CD4-positive, alpha-beta T cell treated with Interleukin-1 beta for 1 hour (primary cell): ENCODE measurements at places on chromosomes 3 and 15.

DNA sequence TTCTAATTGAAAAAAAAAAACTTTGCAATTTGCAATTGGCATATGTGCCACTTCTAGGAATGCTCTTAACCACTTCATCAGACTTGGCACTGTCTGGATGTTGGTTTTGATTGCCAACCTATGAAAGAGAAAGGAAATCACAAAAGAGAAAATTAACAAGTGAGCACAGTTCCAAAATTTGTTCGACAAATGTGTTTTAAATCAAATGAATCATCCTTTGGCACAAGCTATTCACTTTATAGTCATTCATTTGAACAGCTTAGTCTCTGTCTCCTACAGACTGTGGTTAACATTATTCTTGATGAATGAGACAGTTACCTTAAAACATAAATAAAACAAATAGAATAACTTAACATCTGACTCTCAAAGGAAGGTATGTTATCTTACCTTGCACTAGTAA is 265.0 kb downstream of the EPHA3 start:
- no peak for DNase-seq

GRCh38 chr3:58531956-58532355 is 5.0 kb downstream of the ACOX2 start:
- no peak for DNase-seq

DNA sequence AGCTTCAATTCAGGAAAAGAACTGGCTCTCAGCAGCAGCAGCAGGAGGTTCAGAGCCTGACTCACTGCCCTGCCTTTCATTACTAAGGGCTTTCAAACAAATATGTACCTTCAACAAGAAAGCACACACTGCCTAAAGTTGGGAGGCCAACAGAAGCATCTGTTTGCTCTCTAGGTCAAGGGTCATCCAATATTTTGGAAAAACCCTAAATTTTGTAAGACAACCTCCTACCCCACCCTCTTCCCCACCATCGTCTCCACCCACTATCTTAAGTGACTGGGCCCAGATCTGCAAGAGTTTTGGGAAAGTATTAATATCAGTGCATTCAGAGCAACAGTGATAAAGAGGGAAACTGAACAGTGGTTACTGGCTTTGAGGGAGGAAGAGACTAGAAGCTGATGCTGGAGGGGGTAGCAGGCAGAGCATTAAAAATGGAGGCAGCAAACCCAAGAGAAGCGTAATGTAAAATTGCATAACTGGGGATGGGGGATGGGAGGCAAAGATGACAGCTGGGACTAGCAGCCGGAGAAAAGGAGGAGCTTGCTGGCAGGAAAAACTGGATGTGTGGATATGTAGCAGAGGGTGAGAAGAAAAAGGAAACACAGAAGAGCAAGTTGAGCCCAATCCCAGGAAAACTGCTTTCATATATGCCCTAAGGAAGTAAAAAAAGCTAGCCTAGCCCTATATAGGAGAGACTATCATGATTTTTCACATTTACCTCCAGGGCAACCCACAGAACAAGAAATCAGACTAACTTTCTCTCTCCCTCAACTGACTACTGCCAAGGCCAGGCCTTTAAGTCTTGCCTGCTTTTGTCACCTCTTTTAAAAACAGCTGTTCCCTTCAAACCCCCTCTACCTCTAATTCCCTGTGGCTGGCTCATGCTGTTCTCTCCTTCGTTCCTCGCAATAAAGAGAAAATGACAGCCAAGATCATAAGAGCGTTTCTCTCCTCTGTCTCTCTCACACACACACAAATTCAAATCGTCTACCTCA is 31.4 kb downstream of the NPTN start:
- DNase-seq, result no peak

DNA sequence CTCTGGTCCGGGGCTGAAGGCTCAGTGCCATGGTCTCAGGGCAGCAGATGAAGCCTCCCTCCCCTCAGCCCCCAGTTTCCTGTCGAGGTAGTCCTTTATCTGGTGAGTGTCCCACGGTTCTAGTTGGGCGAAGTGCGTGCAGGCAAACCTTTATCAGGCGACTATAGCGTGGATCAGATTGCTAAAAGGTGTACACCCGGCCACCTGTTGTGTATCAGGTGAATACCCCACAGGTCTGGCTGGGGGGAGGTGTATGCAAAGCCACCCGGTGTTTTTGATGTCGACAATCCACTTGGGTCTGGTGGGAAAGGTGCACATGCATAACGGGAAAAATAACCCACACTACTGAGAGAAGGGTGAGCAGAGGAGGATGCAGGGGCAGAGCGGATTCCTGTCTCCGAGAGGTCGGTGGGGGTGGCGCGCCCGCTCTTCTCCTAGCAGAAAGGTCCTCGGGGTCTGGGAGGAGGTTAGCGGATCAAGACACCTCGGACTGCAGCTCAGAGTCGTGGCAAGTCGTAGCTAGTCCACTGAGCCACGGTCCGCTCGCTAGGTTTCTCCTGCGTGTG is 507 bp downstream of the SLC12A6 start:
- peak; percentile 27 for DNase-seq

GRCh38 chr3:191301017-191301416 is 28.2 kb upstream of the CCDC50 start:
- DNase-seq, result no peak

GRCh38 chr3:174777813-174778212 is 81.3 kb upstream of the NAALADL2 start:
- DNase-seq, result no peak

DNA sequence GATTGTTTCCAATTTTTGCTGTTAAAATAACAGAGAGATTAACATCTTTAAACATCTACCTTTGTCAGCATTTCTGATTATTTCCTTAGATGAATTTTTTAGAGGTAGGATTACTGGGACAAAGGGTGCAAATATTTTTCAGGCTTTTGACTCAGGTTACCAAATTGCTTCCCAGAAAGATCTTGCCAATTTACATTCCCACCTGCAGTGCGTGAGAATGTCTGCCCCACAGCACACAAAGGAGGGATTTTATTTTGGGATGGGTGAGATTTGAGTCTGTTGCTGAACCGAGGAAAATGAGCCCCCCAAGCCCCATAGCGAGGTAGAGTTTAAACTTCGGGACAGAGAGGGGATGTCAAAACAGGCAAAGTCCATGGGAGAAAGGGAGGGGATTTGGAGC is 25.9 kb upstream of the RNU6-1 start:
- no peak for DNase-seq
